Fibroblast of villous mesenchyme (primary cell): ENCODE measurements at places on chromosomes 12 and 14. TPM values are rescaled to one million over a fixed set of nuclear protein-coding genes. Genes with fewer than 3 reads are reported as not detected.

FOXN4 gene
- not detected in 2 replicates for total RNA-seq

MSRB3 gene
- total RNA-seq = 89.2 and 111 TPM in 2 replicates

FAM222A gene
- 0.32 and 0.43 TPM in 2 replicates for total RNA-seq

ACOT6 gene
- total RNA-seq = under 0.01 TPM in 1 of 2 replicates, not detected in the other

BEST3 gene
- total RNA-seq = under 0.01 TPM in 1 of 2 replicates, not detected in the other

SMOC1 gene
- not detected in 2 replicates for total RNA-seq

GRCh38 chr14:24130717-24131548 is 474 bp downstream of the FITM1 start:
- no peak for DNase-seq

DNA sequence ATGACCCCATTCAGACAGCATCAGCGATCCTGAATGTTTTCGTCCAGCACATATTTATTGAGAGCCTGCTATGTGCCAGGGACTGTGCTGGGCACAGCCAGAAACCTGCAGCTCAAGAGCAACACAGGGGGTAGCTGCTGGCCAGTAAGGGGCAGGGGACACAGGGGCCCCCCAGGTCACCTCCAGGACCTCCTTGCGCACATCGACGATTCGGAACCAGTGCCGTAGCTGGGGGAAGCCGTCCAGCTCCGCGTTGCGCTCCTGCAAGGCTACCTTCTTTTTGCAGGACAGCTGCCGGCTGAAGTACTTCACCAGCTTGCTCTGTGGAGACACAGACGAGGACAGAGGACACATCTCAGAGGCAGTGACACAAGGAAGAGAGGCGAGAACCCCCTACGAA is 108.7 kb downstream of the KSR2 start:
- DNase-seq = no peak

DNA sequence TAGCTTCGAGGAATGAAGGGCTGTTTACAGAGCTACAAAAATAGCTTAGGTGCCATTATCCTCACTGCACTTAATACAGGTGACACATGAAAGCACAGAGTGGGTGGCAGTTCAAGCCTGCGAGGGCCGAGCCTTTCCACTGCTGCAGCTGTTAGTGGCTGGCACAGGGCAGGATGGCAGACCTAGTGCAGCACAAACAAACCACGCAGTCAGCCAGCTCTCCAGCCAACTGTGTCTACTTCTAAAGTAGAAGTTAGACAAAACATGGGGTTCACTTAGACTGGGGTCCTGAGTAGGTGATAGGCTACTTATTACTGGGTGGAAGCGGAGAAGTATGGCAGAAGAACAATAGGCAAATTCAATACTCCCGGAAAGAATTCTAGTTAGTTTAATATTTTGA is 95.4 kb downstream of the DUSP16 start:
- DNase-seq = no peak

DNA sequence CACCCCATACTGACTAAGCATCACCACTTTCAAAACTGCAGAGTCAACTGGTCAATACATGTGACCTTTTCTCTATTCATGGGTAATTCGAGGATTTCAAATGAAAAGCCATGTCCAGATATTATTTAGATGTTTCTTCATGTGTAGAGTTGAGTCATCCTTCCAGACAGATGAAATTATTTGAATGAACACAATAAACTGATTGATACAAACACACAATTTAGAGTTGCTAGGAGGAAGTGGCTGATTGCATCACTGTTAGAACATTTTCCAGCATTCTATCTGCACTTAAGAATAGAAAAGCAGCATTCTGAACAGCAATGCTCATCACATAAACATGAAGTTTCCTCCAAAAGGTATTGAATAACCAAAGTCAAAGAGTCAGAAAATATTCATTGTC is 273.5 kb upstream of the SOX5 start:
- peak; percentile 56 for DNase-seq

DNA sequence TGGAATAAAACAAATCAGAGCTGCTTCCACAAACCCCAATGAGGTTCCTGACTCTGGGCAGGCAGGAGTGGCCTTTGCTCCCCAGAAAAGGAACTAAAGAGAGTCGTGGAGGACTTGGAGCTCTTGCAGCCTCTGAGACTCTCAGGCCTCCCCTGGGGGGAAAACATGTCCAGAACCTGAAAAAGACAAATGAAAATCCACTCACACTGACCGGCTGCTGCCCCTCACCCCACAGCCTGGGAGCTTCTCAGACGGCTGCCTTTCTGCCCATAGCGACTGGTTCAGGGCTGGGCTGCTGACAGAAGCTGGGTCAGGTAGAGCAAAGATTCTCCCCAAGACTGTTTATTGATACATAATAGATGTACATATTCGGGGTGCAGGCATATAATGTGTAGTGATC is 356.0 kb downstream of the ADGRD1 start:
- no peak for DNase-seq

GRCh38 chr14:63435838-63436237 is 107.3 kb downstream of the PPP2R5E start:
- DNase-seq = peak; percentile 91

DNA sequence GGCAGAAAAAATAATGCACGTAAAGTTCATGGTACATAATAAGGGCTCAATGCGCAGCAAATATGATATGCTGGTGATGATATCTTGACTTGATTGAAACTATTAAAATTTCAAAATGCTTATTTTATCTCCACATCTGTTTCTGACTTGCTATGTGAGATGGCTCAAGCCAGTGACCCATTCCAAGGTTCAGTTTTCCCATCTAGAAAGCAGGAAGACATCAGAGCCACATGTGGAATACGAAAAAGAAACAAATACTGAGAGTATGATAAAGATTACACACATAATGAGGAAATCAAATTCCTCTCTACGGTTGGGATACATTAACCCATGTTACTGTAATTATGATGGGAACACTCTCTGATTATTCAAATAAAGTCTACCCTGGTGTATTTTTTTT is 24.0 kb upstream of the TSPAN11 start:
- no peak for DNase-seq

GRCh38 chr12:3417937-3418462 is 73.0 kb upstream of the PRMT8 start:
- no peak for DNase-seq

DNA sequence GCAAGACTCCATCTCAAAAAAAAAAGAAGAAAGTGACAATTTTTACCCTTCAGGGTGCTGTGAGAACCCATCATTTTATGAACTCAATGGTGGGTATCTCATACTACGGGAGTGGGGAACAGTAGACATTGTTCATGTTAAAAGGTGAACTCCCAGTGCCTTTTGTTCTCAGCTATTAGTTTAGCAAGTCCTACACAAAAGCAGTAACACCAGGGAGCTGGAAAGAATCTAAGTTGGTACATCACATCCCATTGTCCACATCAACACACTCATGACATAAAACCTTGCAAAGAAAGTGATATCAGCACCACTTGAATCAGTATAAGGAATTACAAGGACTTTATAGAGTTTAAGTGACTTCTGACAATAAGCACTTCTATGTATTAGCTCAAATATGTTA is 47.4 kb upstream of the ABCC9 start:
- DNase-seq = no peak
